ENCODE measurements at places on chromosomes 13 and 19.
A peak's percentile ranks its signal among the peaks of the same experiment; 100 is the strongest.

- no peak for DNase-seq
Observed at GRCh38 chr13:79585033-79585432, 104.1 kb downstream of the NDFIP2 start.

DNA sequence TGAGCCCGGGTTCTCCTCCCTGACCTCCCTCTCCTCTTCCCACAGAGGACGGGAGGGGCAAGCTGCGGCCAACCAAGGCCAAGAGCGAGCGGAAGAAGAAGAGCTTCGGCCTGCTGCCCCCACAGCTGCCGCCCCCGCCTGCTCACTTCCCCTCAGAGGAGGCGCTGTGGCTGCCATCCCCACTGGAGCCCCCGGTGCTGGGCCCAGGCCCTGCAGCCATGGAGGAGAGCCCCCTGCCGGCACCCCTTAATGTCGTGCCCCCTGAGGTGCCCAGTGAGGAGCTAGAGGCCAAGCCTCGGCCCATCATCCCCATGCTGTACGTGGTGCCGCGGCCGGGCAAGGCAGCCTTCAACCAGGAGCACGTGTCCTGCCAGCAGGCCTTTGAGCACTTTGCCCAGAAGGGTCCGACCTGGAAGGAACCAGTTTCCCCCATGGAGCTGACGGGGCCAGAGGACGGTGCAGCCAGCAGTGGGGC is 162.2 kb downstream of the KDM4B start:
- no peak for DNase-seq

- no peak for DNase-seq
Observed at GRCh38 chr19:812049-812746, 9.6 kb downstream of the PLPPR3 start.

DNA sequence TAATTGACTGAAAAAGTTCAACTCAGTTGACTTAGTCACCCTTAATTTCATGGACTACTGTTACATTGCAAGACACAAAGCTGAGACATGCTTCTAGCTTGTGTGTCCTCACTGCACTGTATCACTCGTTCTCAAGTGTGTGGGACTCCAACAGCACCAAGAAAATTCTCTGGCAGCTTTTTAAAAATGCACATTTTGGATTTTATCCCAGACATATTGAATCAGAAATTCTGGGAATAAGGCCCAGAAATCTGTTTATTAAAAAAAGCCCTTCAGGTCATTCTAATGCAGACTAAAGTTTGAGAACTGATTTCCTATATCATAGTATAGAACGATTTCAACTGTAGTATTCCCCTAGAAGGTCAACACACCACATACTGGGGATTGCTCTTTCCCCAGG is 1485.3 kb downstream of the PCDH9 start:
- no peak for DNase-seq

DNA sequence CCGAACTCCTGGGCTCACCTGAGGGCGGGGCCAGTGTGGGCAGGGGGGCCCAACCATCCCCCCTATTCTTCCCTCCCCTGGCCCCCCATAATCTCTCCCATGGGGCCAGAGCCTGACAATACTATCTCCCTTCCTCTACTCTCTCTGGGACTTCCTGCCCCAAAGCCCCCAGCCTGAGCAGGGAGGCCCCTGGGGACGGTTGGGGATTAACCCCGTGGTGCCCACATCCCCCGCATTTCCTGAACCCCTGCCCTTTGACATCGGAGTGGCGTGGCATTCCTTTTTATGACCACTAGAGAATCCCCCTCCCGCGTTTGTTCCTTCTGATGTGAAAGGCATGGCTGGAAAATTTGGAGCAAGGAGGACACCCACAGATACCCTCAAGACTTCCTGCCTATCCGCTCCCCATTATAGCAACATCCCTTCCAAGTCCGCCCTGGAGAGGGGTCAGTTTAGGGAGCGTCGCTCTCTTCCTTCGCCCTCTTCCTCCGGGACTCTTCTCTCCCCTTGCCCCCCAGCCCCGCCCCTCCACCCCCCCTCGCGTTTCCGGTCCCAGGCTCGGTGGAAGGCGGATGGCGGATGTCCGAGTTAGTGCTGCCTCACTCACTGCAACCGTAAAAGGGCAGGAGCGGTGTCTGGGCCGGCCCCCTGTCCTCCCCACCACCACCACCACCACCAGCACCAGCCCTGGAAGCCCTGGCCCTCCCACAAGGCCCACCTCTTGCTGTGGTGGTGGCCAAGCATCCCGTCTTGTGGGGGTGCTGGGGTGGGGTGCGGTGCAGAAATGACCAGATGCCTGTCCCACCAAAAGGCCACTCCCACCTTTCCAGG is 1.8 kb downstream of the VASP start:
- no peak for DNase-seq

DNA sequence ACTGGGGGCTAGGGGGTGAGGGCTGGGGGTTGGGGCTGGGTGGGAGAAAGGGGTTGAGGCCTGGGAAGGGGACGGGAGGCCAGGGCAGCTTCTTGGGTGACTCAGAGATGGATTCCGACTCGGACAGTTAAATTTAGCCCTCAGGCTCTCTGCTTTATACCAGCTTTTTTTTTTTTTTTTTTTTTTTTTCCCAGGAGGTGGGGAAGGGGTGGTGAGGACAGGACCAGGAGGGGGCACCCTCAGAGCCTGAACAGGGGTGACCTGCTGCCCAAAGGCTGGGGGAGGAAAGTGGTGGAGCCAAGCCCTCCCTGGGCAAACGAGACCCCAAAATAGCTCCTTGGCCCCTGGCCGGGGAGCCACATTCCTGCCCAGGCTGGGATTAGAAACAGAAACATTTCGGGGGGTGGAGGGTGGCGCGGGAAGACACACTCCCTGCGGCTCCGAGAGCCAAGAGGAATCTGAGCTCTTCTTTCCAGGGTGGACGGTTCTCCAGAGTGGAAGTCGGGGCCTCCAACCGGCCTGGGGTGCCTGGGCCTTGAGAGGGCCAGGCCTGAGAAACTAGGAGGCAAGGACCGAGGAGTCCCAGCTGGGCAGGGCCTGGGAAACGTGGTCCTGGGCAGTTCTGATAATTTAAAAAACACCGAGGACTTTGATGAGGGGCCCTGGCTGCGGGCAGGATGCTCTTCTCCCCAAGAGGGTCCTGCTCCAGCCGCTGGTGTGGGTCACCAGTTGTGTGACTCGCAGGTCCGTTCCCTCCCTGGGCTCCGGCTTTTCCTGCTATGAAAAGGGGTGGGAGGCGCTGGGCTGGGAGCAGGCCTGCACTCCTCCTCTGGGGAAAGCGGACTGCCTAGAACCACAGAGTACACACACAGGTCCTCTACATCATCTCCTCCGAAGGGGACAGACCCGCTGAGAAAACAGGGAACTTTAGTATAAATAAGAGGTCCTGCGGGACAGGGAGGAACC is 813 bp upstream of the DMPK start:
- no peak for DNase-seq

- DNase-seq, result no peak
Observed at GRCh38 chr19:56727677-56728076, 56.1 kb upstream of the ZNF835 start.

DNA sequence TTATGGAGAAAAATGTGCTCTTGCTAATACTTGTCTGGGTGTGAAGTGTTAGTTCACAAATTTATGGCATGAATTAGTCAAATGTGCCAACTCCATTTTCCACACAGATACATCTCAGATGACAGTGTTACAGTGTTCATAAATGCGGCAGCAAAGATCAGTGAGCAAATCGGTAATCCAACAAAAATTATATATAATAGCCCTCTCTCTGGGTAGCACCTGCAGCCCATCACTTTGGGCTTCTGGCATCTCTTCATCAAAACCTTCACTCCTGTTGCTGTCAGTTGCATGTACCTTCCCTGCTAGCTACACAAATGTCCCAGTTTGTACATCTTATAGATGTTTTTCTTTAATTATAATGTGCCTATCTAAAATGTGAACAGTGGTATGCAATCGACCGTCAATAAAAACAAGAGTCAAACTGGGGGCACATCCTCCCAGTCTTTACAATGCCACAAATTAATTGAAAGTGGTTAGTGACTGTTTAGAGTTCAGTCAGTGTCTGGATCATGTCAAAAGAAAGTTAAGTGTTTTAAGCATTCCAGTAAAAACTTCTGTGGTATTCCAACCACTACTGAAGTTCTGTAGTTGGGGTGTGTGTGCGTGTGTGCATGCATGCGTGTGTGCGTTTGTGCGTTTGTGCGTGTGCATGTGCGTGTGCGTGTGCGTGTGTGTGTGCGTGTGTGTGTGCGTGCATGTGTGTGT is 448.9 kb downstream of the DCT start:
- DNase-seq, result no peak

GRCh38 chr13:35714588-35715377 is 238.3 kb upstream of the MAB21L1 start:
- no peak for DNase-seq

DNA sequence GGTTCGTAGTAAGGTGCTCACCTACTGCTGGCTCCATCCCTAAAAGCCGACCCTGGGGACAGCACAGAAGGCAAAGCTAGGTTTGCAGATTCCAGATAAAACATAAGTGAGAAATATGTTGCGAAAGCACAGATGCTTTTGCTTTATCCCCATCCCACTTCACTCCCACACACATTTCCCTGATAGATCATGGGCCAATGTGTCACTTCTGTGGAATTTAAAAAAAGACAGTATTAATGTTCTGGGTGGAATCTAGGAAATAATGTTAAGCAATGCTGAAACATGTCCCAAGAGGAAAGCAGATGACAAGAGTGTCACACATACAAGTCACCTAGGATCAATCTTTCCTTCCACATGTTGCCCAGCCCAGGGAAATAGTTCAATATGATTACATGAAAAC is 661.0 kb upstream of the MIR17HG start:
- no peak for DNase-seq

GRCh38 chr13:73321043-73321442 is 262.2 kb downstream of the KLF5 start:
- DNase-seq, result no peak

GRCh38 chr13:33860526-33860925 is 42.6 kb downstream of the RFC3 start:
- no peak for DNase-seq

DNA sequence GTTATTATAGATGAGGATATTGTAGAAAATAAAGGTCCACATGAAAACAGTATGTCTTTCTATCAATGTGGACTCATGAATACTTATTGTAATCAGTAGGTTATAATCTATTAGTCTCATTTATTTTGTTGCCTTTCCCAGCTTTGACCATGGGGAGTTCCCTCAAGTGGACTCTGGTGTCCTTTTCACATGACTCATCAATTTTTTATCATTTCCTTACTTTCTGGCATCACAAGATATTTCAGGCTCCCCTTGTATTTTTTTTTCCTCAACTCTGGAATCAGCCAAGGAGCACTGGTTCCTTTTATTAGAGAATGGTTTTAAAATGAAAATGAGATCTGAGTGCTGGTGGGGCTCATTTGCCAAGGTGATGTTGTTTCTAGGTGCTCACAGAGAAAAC is 63.4 kb upstream of the DIAPH3 start:
- DNase-seq, result no peak

DNA sequence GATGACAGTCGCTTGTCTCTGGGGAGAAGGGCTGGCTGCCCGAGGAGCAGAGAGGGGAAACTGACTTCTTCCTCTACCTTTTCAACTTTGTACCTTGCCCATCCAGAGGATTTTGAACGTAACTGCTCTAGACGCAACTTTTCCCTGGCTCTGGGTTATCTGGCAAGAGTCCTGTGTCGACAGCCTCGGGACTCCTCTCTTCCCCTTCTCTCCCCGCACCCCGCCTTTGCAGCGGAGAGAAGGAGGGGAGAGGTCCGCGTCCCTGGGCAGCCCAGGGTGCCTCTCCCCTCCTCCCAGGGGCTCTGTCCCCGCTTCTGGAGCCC is 574 bp downstream of the SH3GL1 start:
- DNase-seq, result no peak

DNA sequence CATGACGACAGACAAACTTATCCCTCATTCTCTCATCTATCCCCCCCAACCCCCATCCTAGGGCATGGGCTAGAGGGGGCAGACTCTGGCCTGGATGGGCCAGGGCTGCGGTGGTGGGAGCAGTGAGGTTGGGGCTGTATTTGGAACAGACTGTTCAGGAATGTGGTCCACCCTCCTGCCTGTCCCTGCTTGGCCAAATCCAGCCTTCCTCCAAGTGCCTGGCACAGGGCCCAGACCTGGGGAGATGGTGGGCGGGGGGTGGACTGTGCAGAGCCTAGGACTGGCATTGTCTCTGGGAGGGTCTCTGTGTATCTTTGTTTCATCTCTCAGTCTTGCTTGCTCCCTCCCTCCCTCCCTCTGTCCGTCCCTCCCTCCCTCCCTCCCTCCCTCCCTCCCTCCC is 14.2 kb downstream of the EGLN2 start:
- no peak for DNase-seq

- DNase-seq, result no peak
Observed at GRCh38 chr13:99061411-99061810, 83.5 kb upstream of the DOCK9 start.

- DNase-seq, result peak; percentile 8
Observed at GRCh38 chr13:112639521-112639920, 50.3 kb upstream of the ATP11A start.

DNA sequence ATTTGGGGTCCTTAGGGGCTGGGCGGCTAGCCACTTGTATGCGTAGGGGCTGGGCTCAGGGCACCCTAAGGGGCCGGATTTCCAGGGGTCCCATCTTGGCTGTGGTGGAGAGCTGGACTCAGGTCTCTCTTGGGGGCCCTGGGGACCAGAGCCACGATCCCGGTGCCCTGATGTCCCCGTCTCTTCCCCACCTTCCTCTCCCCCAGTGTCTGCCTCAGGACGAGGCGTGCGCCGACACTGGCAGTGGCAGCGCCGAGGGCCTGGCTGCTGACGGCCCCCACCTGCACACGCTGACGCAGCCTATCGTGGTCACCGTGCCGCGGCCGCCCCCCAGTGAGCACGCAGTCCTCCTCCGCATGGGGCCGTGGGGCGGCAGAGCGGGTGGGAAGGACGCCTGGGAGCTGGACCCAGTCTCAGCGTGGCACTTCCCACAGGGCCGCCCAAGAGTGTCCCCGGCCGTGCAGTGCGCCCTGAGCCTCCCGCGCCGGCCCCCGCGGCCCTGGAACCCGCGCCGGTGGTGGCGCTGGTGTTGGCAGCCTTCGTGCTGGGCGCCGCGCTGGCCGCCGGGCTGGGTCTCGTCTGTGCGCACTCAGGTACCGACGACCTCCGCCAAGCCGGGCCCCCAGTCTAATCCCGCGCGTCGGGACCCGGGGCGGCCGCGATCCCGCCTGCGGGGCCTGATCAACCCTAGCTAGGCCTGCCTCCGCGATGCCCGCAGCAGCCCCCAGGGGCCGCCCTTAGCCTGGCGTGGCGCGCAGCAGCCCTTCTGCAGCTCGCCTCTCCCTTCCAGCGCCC is 2.7 kb upstream of the SNAPC2 start:
- no peak for DNase-seq

- DNase-seq, result no peak
Observed at GRCh38 chr13:85693889-85694511, 105.2 kb downstream of the SLITRK6 start.

- no peak for DNase-seq
Observed at GRCh38 chr13:46531953-46532352, 21.0 kb upstream of the LRCH1 start.

DNA sequence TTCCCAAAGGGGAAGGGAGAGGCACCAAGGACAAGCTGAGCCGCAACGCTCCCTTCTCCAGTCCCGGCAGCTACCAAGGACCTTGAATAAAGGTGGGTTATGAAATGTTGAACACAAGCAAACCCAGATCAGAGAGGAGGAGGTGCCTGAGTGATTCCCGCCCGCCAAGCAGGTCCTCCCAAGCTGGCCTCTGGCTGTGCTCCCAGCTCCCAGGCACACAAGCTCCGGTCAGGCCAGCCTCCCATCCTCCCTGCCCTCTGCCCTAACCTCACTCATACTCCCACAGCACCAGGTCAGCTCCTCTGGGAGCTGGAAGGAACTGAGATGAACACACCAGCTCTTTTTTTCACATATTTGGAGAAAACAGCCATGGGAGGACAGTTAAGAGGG is 3.7 kb downstream of the NAPA start:
- DNase-seq, result no peak

All from Jurkat, Clone E6-1 (cell line).